CD8-positive, alpha-beta T cell (primary cell): ENCODE measurements at places on chromosomes 1 and 21.

- peak; percentile 1 for DNase-seq
These were observed 19.0 kb upstream of the L1TD1 start for GRCh38 chr1:62175568-62176179.

DNA sequence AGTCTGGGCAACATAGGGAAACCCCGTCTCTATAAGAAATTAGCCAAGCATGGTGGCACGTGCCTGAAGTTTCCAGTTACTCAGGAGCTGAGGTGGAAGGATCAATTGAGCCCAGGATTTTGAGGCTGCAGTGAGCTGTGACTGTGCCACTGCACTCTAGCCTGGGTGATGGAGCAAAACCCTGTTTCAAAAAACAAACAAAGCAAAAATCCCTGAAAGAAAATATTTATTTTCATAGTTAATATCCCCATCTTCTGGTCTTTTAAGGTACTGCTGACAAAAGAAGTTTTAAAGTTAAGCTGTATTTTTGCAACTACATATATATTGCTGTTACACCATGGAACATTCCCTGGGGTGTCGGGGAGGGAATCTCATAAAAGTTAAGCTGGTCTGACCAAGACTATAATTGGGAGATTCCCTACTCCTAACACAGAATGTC lies 26.0 kb downstream of the VAMP4 start:
- DNase-seq: no peak

GRCh38 chr1:153348511-153349362 lies at the start of gene PGLYRP4:
PGLYRP4 (minus strand) TSS chr1:153348841; CDS start chr1:153347932, 909 bp downstream.
- DNase-seq: no peak

DNA sequence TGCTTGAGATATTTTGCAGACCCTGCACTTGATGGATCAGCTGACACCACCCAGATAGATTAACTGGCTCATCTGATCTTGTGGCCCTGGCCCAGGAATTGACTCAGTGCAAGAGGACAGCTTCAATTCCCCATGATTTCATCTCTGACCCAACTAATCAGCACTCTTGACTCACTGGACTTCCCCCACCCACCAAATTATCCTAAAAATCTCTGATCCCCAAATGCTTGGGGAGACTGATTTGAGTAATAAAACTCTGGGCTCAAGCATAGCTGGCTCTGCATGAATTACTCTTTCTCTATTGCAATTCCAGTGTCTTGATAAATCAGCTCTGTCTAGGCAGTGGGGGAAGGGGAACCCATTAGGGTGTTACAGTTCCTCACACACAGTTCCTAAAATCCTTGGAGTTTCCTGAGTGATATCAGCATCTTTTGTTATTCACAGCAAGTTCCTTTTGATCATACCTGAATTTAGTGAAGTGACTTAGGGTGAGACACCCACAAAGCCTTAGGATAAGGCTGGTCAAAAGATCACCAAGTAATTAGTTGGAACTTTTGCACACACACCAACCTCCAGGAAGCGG lies 104.2 kb downstream of the COP1 start:
- DNase-seq: no peak

DNA sequence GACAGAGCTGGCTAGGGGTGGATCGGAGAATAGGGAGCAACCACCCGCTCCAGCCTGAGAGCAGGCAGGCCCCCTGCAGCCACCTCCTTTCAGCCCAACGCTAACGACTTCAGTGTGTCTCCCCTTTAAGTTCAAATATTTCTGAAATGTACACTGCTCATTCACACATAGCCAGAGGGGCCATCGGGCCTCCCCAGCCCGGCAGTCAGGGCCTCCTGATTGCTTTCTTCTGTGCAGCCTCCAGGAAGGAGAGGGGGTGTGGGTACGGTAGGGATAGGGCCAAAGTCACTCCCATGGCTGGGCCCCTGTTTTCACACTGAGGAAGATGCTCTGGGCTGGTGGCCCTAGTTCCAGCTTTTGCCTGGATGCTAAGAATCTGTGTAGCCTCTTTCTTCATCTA lies 64.8 kb downstream of the EPHB2 start:
- DNase-seq: no peak

DNA sequence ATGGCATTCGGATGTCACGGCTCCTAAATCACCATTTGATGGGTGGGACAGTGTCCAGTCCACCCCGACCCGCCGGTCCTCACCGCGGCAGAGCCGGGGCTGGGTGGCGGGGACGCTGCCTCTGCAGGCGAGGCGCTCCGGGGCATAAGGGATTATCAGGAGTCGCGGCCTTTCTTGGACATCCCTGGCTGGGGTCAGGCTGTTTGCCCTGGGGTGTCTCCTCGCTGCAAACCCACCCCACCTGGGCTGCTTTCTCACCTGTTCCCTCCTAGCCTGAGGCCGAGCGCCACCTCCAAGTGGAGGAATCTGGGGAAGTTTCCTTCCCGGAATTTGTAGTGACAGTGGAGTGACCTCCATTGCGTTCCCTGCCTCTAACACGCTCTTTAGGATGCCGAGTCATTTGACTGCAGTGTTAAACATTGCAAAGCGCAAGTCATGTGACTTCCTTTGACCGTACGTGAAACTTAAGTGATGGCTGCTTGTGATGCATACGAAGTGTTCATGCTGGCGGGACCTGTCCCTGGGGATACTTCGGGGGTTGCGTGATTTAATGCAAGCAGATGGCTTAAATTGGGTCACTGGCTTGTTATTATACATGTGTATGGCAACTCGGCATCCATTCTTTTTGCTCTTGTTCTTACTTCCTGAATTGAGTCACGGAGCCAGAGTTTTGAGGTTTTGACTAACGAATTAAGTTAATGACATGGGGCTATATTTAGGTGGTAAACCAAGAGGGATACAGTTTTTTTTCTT lies 536 bp downstream of the LGALS8 start:
- DNase-seq: peak; percentile 51

DNA sequence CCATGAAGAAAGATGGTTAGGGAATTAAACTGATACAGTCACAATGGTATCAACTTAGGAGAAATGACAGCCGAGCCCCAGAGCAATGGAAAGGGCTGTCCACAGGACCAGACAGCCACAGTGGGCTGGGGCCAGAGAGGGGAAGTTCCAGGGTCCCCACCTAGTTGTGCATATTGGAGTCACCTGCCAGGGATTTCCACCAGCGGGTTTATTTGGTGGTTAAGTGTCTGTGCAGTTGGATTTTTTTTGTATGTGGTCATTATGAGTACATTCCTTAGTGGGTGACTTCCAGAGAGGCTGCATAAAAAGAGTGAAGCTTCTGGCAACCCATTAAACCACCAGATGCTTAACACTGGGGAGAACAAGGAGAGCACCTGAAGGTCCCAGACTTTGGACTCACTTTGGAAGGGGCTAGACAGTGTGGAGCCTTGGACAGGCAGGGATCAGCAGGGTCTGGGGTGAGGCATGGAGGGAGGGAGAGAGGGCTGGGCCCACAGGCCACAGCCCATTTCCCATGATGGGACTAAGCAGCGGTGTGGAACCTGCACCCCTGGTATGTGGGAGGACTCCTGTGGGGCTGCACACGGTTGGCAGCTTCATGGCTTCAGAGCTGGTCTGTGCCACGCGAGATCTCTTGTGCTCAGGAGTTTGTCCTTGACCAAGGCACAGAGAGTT lies 7.8 kb upstream of the PTTG1IP start:
- DNase-seq: no peak

GRCh38 chr1:10794724-10795275 lies 1.6 kb downstream of the CASZ1 start:
- no peak for DNase-seq

DNA sequence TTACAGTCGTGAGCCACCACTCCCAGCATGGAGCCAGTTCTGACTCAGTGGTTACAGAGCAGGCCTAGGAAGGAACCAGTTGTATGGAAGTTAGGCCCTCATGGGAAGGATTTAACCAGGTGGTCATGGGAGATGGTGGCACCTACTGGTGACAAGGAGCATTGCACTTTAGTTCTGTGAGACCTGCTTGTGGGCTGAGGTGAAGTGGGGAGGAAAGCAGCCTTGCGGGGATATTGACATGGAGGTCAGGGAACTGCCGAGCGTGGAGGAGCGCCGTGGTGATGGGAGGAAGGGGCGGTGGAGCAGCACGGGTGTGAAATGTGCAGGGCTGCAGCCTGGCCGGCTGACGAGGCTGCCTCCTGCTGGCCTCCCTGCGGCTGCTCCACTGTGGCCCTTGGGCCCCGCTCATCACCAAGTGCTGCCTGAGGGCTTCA lies 100.4 kb downstream of the GALNT2 start:
- DNase-seq: peak; percentile 41

DNA sequence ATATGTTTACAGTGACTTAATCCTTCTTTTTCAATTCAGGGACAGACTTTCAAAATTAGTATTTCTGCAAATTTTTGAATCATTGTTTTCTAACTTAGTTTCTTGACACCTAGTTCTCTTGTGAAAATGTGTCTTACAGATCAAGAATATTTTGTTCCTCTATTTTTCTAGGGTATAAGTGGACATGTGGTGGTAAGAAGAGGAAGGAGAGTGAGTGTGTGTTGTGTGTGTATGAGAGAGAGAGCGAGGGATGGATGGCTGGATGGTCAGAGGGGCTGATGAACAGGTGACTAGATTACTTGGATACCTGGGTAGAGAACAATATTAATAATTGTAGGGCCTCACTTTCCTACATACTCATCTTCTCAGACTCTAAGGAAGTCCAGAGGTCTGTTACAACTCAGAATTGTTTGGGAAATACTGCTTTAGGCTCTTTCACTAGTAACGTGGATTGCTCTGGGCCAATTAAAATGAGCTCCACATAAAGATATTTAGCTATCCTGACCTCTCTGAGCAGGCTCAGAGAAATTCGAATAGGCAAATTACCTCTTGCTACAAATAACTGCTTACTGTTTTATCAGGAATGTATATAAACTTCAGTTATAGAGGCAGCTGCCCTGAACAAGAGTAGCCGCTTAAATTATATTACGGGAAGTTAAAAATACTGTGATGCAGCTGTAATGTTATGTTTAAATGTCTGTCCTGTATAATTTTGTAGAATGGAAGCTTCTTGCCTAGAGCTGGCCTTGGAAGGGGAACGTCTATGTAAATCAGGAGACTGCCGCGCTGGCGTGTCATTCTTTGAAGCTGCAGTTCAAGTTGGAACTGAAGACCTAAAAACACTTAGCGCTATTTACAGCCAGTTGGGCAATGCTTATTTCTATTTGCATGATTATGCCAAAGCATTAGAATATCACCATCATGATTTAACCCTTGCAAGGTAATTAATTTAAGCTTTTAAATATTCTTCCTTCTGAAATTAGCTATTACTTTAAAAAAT lies 19.7 kb downstream of the GPSM2 start:
- no peak for DNase-seq

GRCh38 chr1:97499667-97500066 lies 421.2 kb downstream of the DPYD start:
- no peak for DNase-seq

DNA sequence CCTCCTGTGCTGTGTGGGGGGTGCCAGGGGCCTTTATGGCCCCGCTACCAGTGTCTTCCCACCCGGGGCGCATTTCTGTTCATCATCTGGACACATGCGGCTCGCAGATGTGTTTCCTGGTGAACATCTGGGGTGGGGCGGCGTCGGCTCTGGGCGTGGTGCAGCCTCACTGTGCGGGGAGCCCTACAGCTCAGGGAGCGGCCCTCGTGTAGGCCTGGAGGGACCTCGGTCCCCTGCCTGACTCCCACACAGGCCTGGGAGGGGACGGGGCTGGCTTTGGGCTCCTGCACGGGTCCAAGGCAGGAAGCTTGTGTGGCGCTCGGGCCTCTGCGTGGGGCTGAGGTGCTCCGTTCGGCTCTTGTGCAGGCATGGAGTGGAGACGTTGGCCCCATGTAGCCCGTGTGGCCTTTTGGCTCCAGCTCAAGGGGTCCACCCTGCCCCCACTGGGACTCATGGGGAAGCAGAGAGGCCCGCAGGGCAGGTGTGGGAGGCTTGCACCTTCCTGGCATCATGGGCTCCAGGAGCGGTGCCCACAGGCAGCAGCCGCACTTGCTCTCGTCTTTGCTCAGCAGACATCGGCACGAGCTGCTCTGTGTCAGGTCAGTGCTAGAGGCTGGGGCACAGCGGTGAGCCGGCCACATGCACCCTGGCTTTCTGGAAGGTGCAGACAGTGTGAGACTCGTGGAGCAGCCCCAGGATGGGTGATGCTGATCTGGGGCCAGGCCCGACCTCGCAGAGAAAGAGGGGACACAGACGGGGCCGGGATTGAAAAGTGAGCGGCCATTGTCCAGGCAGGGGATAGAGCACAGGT lies 90.1 kb upstream of the ACTRT2 start:
- DNase-seq: no peak

DNA sequence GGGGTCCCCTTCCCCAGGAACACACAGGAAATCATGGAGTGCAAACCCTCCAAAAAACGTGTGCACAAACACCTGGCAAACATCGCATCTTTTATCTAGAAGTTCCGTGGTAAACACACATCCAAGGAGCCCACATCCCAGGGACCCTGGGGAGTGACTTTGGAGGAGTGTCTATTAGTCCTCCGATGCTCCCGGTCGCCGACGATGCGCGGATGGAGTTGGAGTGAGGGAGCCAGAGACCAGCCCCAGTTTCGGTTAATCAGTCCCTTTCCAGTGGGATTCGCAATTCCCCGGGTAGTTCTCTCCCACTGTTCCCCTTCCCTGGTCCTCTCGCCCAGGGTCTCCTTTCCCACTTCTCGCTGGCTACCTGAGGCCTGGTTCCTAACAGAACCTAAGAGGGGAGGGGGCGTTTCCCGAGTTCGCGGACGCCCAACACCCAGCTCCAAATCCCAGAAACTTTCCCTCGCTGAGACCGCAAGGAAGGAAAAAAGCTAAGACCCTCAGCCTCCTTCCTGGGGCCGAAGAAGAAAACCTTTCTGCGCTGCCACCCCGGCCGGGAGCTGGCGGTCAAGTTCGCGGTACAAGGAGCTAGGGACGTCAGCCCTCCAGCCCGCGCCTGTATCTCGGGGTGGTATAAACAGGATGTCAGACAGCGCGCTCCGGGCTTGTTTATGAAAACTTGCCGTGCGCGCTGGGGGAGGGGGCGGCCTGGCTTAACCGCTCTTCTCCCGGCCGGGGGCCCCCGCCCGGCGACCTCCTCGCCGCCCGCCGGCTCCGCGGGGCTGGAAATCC lies 787 bp downstream of the JAK1 start:
- DNase-seq: peak; percentile 57
